ENCODE measurements at places on chromosomes 2 and 18.

DNA sequence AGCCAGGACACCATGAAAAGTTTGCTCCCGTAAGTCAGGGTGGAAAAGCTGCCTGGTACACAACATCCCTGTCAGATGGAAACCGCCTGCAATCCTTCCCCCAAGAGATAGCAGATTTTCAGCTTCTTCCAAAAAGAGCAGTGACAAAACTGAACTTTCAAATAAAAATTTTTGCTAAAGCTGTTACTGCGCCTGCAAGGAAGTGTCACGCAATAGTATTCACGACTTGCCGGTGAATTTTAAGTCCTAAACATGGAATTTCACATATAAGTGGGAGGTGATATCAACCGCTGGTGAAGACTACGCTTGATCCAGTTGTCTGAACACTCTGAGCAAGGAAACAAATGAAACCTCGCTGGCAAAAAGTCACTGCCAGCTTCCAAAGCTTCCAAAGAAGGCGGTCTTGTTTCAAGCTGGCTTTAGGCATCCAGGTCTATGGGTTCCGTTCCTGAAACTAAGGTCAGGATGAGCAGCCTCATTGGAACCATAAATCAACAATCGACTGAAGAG is 2.8 kb downstream of the COL6A3 start:
- DNase-seq: no peak

DNA sequence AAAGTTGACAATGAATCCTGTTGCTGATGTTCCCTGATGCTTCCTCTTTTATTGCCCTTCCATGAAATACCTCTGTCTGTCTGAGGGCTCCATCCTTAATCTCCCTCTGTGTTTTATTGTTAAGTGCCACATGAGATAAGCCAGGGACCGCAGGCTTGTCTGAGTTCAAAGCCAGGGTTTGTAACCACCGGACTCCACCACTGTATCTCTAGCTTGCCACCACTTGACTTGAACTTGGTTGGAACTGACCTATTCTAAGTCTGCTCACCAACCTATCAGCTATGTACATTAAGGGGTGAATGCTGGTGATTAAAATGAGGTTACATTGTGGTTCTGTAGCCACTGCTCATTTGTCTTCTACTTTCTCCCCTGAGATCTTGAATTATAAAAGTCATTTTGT is 328.5 kb upstream of the ZEB2 start:
- DNase-seq: no peak

- no peak for DNase-seq
These were observed 26.2 kb upstream of the CCNT2 start for GRCh38 chr2:134892282-134893035.

DNA sequence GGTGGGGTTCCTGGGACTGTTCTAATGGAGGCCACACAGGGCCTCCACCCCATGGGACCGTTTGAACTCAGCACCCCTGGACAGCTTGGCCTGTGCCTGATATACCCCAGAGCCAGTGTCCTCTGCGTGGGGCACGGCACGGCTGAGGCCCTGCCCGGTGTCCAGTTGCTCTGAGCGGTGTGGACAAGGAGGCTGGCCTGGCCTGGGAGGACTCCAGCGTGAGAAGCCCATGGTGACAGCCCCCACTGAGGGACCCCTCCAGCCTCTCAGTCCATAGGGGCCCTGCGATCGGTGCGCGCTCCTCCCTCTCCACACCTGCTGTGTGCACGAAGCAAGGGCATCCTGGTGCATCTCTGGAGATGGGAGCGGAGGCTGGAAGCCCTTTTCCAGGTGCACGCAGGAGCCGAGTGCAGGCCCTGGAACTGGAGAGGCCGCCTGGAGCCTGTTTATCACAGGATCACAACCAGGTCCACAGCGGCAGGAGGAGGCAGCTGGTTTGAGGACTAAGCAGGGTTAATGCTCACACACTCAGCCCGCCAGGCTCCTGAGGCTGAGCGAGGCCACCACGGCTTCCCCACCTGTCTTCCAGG is 120.2 kb downstream of the PTGR3 start:
- no peak for DNase-seq

DNA sequence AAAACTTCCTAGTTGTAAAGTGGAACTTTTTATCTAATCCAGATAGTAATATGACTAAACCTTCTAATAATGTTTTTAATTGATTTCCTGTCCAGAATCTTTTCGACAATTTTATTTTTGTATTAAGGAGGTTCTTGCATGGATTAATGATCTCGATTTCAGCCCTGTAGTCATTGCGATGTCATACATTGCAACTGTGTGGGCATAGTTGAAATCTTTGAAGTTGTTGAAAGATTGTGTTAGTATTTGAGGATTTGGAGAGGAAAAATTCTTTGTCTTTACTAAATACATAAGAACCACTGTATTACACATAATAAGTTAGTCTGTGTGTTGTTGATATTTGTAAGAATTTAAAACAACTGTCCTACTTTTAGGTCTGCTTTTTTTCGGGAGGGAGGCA is 31.1 kb downstream of the ACSL3 start:
- DNase-seq: no peak

DNA sequence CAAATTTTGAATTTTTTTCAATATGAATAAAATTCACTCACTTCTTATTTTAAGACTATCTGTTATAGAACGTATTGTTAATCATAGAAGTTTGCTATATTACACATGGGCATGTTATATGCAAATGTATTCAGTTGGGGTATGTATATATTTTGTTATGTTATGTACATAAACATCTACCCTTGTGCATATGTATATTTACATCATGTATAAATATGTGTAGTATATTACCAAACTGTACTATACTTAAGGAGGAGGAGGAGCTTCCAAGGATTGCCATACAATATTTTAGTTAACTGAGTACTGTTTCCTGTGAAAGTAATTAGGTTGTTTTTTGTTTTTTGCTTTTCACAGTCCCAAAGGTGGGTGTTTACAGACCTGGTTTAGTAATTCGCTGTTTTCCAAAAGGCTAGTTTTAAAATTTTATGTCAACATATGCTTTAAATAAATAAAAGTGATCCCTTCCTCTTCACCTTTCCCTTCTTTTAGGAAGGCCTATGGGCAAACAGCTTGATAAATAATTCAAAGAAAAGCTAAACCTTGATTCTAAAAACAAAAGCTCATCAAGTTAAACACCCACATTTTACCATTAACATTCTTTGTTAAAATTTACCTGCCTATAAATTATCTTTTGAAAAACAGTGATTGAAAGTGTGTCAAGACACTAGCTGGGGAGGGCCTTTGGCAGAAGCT is 12.9 kb upstream of the POU3F3 start:
- DNase-seq: no peak

- DNase-seq: no peak
These were observed 285.9 kb downstream of the SLC8A1 start for GRCh38 chr2:40166006-40166405.

GRCh38 chr2:25368660-25369059 is 26.9 kb upstream of the DNMT3A start:
- DNase-seq: no peak

DNA sequence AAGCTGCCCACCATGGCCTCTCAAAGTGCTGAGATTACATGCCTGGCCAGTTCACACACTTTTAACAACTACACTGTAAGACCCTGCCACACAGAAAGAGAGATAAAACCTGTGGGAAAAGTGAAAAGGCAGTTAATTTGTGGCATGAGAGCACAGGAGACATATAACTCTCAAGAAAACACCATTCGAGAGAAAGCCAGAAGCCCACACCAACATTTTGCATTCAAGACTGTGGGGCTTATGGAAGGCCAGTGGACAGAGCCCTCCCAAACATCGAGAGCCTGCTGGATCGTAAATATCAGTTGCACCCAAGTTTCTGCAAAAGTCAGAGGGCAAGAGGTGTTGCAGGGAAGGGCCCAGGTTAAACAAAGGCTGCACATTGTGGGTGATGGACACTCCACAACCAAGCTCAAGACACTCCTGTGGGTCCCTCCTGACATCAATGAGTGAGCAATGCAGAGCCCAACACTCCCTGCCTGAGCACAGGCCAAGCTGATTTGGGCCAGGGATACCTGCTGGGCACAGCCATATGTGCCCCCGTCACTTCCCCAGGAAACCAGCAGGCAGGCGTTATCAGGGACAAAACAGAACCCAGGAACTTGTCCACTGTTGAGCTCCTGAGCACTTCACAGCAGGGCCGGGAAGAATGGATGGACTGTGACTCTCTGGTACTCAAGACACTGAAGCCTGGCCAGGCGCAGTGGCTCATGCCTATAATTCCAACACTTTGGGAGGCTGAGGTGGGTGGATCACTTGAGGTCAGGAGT is 114.4 kb downstream of the ZFP36L2 start:
- DNase-seq: no peak

GRCh38 chr18:62878305-62878704 is 163.0 kb downstream of the PHLPP1 start:
- no peak for DNase-seq

GRCh38 chr18:78999939-79000338 is 20.3 kb downstream of the SALL3 start:
- DNase-seq: no peak

DNA sequence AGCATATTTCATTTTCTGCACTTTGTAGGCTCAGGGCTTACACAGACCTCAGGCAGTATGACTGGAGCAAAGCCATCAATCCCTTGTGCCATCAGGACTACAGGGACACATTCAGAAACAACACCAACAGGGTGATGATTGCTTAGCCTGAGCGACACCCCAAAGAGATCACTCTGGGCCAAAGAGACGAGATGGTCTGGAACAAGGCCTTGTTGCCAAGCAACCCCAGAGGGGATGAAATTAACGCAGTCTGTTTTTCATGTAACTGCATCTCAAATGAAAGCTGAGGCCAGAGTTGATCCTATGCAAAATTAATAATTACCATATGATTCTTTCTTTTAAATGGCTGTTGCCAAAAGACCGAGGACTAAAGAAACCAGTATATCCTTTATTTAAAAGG is 20.2 kb upstream of the B3GNT2 start:
- DNase-seq: no peak

GRCh38 chr2:5777131-5777535 is 84.9 kb downstream of the SOX11 start:
- DNase-seq: no peak

- no peak for DNase-seq
These were observed 167.9 kb upstream of the HNRNPA3 start for GRCh38 chr2:177044671-177045070.

DNA sequence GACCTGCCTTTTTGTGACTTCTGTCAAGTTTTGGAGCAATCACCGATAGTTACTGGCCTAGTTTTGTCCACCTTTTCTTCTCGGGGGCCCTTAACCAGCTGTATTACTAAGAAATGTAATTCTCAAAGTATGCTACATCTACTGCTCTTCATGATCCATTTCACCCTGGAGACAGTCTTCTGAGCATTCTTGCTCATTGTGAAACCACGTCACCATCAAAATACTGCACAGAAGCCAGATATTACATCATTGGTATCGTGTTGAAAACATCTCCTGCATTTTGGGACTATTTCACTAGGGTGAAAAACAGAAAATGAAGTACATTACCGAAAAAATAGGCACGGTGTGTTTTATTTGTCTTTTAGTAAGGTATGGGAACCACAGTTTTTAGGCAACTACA is 11.7 kb downstream of the LYPD6B start:
- no peak for DNase-seq

- DNase-seq: no peak
These were observed 512.9 kb downstream of the LRRTM4 start for GRCh38 chr2:77009307-77009706.

DNA sequence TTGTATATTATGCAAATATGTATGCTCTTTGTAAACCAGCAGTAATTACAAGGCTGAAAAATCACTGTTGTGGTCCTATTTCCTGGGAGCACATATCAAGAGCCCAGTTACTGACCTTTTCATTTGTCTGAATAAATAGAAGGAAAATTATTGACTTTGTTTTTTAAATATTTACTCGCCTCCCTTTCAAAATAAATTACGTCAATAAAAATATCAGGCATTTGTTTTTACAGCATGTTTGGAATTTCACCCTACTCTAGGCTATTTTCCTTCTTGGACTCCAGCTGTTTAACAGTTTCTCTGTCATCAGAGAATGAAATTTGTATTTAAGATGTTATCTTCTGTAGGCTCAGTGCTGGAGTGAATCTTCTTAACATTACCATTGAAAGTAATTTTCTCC is 59.9 kb upstream of the LRATD1 start:
- no peak for DNase-seq

- DNase-seq: no peak
These were observed 73.0 kb downstream of the COMMD1 start for GRCh38 chr2:61978522-61978921.

DNA sequence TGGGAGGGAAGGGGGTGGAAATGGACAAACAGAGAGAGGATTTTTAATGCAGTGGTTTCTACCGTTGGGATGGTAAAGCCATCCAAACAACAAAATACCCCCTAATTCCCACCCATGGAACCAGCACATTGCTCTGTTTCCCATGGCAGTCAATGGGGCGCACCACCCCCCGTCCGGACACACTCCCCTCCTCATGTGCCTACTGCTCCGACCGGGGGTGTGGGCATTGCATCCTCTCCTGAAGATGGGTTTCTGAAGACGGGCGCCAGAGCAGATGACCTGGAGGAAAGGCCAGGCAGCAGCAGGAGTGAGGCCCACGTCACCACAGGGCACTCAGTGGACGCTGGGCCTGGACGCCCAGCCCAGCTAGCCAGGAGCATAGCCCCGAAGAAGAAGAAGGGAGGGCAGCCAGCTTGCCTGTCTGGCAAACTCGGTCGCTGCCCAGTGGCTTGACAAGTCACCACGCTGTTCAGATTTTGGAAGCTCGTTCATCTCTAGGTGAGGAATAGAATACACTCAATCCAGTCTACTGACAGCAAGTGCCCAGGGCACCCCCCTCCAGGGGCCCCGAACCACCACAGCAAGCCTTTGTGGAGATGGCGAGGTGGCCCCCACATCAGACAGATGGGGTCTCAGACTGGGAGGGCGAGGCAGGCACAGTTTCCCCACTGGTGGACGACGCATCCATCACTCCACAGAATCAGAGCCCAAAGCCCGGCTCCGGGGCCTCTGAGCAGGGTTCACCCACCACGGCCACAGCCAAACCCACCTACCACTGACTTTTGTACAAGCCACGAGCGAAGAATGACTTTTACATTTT is 296.2 kb upstream of the SALL3 start:
- DNase-seq: no peak

GRCh38 chr2:2850859-2851258 is 519.8 kb upstream of the MYT1L start:
- no peak for DNase-seq

- no peak for DNase-seq
These were observed 102.6 kb downstream of the MTCL1 start for GRCh38 chr18:8808001-8808400.

- no peak for DNase-seq
These were observed 150.6 kb downstream of the EXOC6B start for GRCh38 chr2:72674982-72675915.

- no peak for DNase-seq
These were observed 307.8 kb upstream of the CELF4 start for GRCh38 chr18:37873416-37873815.

- no peak for DNase-seq
These were observed 93.3 kb downstream of the KCNF1 start for GRCh38 chr2:11005032-11005431.

DNA sequence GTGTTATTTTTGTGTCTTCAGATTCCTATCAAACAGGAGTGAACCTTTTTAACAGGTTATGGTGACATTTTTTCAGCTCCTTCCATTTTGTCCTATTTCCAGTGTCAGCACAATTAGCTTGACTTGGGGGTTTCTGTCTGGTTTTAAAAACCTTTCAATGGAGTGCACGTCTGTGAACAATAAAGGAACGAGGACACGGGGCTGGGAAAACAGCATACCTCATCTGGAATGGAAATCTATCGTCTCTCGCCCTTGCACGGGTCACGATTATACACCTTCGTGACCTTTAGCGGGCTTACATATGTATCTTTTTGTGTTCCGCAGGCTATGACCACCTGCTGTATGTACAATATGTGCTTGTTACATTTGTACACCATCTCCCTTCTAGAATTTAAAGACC is 2.3 kb upstream of the ZNF532 start:
- DNase-seq: no peak

- no peak for DNase-seq
These were observed 35.4 kb downstream of the PDE1A start for GRCh38 chr2:182391443-182391842.

Measured in HEK293T (cell line).